Stimulated activated CD4-positive, alpha-beta T cell treated with anti-CD3 and anti-CD28 coated beads, Interleukin-1b, Interleukin-23, amount 100 ng/mL, for 4 hours (primary cell): ENCODE measurements at places on chromosomes 16 and 17.

DNA sequence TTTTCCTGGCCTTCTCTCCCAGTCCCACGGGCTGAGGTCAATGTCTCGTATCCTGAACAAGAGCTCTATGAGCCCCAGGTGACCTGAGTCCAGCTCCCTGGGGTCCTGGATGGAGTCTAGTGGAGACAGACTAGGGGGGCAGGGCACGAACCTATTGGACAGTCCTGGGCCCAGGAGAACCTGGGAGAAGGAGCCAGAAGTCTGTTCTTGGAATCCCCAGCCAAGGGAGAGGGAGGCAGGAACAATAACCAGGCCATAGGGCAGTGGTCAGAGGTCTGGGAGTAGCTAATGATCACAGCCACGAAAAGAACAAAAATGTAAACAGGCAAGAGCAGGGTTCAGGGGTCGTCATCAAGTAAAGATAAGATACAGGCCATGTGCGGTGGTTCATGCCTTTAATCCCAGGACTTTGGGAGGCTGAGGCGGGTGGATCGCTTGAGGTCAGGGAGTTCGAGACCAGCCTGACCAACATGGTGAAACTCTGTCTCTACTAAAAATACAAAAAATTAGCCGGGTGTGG lies 60.8 kb downstream of the COPRS start:
- no peak for DNase-seq

- DNase-seq, result no peak
Observed at GRCh38 chr16:69669577-69669976, 56.8 kb downstream of the NQO1 start.

DNA sequence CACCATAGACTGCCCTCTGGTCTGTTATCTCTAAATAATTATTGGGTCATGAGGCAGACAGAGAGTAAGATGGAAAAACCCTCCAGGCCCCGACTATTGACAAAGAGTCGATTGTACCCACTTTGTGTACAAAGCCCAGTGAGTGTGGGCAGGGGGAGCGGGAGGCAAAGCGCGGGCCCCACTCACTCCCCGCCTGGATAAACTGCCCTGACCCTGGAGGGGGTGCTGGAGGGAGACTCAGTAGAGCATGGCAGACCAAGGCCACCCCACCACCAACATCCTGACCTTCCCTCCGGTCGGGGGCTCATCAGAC lies 11.2 kb upstream of the CPSF4L start:
- no peak for DNase-seq

- DNase-seq, result peak; percentile 38
Observed at GRCh38 chr17:44959821-44960531, 8.1 kb downstream of the C1QL1 start.

GRCh38 chr16:67542464-67542863 lies 13.8 kb downstream of the RIPOR1 start:
- no peak for DNase-seq
